ENCODE measurements at places on chromosomes 2 and 18.
A peak's percentile ranks its signal among the peaks of the same experiment; 100 is the strongest.

GRCh38 chr18:30358555-30358954, 684.0 kb downstream of the DSC3 start:
- no peaks in the 10 kb centered on the region for H3K36me3 ChIP-seq
- no peak overlapping the region for H3K27ac ChIP-seq
- DNase-seq: peak; percentile 95
- H3K4me1 ChIP-seq: peaks cover 15% of the 10 kb centered on the region
- H3K27me3 ChIP-seq: no peaks in the 10 kb centered on the region

DNA sequence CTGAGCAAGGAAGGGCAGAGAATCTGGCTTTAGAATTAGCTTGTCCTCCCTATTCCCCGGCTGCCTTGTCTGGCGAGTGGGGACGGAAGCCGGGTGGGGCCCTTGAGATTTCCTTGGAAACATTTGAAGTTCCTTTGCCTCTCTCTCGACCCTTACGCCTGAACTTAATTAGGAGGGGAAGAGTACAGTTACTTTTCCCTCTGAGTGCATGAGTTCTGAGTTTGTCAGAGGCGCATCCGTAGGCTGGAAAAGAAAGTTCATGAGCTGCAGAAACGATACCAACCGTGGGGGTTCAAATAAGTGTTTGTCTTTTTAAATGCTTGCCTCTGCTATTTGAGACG, 468 bp downstream of the PIKFYVE start:
- H3K27ac ChIP-seq: peak overlapping the region; percentile 96
- peaks cover 27% of the 10 kb centered on the region for H3K4me1 ChIP-seq
- H3K27me3 ChIP-seq: no peaks in the 10 kb centered on the region
- H3K36me3 ChIP-seq: peaks cover 10% of the 10 kb centered on the region

GRCh38 chr2:26623541-26624495, 17.3 kb downstream of the CIB4 start:
- no peak overlapping the region for H3K4me3 ChIP-seq
- H3K27me3 ChIP-seq: peaks cover 35% of the 10 kb centered on the region
- H3K36me3 ChIP-seq: no peaks in the 10 kb centered on the region

- no peak for DNase-seq
- no peak overlapping the region for H3K27ac ChIP-seq
- H3K27me3 ChIP-seq: no peaks in the 10 kb centered on the region
- H3K4me3 ChIP-seq: no peak overlapping the region
Measured at GRCh38 chr2:81767187-81767912, 1462.8 kb upstream of the LRRTM1 start.

DNA sequence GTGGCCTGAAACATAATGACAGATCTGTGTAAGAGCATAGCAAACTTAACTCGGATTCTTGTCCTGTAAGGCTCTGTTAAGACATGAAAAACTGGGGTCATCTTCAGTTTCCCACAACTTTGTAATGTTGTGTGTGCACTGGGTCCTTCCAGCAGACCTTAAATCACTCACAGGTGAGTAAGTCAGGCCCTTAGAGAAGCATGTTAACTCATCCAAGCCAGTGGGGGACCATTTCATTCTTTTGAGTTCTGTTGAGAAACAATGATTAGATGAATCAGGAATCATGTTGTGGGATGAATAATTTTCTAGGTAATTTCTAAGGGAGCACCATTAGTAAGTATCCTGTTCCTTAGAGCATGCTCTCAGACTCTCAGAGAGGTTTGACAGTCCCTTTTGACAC, 167.1 kb downstream of the ESCO1 start:
- H3K4me3 ChIP-seq: no peak overlapping the region
- H3K27ac ChIP-seq: no peak overlapping the region
- no peaks in the 10 kb centered on the region for H3K4me1 ChIP-seq
- peak; percentile 16 for DNase-seq
- H3K36me3 ChIP-seq: no peaks in the 10 kb centered on the region

DNA sequence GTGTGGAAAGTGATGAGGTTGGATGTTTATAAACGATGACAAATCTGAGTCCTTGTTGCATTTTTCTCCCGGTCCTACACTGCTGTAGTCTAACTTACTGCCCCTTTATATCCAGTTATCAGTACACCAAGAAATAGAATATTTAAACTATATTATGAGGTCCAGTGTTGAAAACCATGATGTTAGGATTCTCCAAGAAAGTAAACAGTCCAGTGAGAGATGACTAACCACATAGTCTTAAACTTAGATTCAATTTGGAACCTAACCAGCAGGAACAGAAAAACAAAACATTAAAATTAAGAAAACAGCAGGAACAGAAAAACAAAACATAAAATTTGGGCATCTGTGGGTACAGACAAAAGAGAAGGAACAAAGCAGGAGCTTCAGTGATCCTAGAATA, 143.2 kb downstream of the TPGS2 start:
- H3K4me1 ChIP-seq: no peaks in the 10 kb centered on the region
- no peak overlapping the region for H3K27ac ChIP-seq
- no peaks in the 10 kb centered on the region for H3K27me3 ChIP-seq
- no peak for DNase-seq

DNA sequence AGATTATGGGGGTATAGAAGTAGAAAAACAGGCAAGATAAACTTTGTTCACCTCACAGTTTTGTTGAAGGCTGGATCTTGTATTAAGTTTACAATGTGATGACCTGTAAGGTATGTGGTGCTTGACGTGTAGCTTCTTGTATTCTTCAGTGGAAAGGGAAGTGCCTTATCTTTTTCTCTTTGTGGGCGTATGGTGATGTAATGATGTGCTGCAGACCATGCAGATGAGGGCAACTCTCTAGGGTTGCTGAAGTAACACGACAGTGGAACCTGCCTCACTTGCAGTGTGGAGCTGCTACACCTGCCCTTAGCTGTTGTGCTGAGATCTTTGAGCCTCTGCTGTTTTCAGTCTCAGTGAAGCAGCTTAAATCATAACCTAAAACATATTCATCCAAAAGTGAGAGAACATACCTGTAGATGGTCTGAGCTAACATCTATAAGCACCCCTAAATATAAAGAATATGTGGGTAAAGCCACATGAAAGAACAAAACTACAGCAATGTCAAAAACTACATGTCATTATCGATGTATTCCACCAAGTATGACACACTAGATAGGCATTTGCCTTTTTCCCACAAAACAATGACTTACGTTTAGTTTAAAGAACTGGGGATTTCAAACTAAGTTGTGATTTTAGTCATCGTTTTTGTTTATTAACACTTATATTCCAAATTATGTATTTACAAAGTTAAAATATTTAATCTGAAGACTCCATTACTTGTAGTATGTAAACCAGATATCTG, 1144.1 kb downstream of the CNTNAP5 start:
- no peak overlapping the region for H3K4me3 ChIP-seq
- no peak overlapping the region for H3K27ac ChIP-seq
- no peaks in the 10 kb centered on the region for H3K27me3 ChIP-seq
- DNase-seq: peak; percentile 27

- no peaks in the 10 kb centered on the region for H3K4me1 ChIP-seq
- H3K27me3 ChIP-seq: no peaks in the 10 kb centered on the region
- no peak for DNase-seq
- peaks cover 27% of the 10 kb centered on the region for H3K36me3 ChIP-seq
- H3K4me3 ChIP-seq: no peak overlapping the region
- H3K27ac ChIP-seq: no peak overlapping the region
Measured at GRCh38 chr2:109369671-109370191, 240.7 kb downstream of the SH3RF3 start.

GRCh38 chr2:218993345-218994315, at the start of gene CRYBA2:
TSS of gene CRYBA2 (minus strand) at chr2:218993422. CDS start at chr2:218993176, 246 bp downstream.
- H3K4me3 ChIP-seq: peak within 1 kb of the TSS; percentile 36
- H3K4me1 ChIP-seq: peaks cover 7% of the 10 kb centered on the region
- no peaks in the 10 kb centered on the region for H3K36me3 ChIP-seq
- peak; percentile 24 for DNase-seq
- no peak within 1 kb of the TSS for H3K27ac ChIP-seq

GRCh38 chr18:24817587-24818371, 357.3 kb downstream of the HRH4 start:
- no peaks in the 10 kb centered on the region for H3K4me1 ChIP-seq
- H3K4me3 ChIP-seq: no peak overlapping the region
- H3K36me3 ChIP-seq: peaks cover 6% of the 10 kb centered on the region
- H3K27ac ChIP-seq: no peak overlapping the region

- no peak overlapping the region for H3K27ac ChIP-seq
- H3K27me3 ChIP-seq: no peaks in the 10 kb centered on the region
- no peak overlapping the region for H3K4me3 ChIP-seq
- H3K4me1 ChIP-seq: no peaks in the 10 kb centered on the region
- no peak for DNase-seq
- H3K36me3 ChIP-seq: no peaks in the 10 kb centered on the region
Measured at GRCh38 chr18:6929370-6930102, 188.1 kb downstream of the LAMA1 start.

DNA sequence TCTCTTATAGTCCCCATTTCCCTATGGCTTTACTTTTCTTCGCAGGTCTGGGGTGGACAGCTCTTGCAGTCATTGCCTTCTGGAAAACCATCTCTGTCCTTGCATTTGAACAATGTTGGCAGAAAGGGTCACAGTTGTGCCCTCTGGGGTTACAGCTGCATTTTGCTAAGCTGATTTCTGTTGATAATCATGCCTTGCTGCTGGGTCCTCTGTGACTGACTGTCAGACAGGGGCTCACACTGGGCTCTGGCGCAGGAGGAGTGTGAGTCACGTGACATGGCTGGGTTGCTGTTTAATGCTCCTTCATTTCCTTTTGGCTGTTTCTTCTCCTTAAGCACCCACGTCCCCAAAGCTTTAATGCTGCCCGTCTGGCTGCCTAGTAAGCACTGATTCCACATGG, 196.6 kb upstream of the LHCGR start:
- H3K4me3 ChIP-seq: no peak overlapping the region
- no peak overlapping the region for H3K27ac ChIP-seq
- DNase-seq: no peak
- no peaks in the 10 kb centered on the region for H3K36me3 ChIP-seq
- peaks cover 3% of the 10 kb centered on the region for H3K27me3 ChIP-seq

GRCh38 chr2:134362740-134363139, 108.9 kb downstream of the MGAT5 start:
- no peaks in the 10 kb centered on the region for H3K4me1 ChIP-seq
- DNase-seq: no peak
- peaks cover 6% of the 10 kb centered on the region for H3K36me3 ChIP-seq
- H3K27me3 ChIP-seq: no peaks in the 10 kb centered on the region
- H3K27ac ChIP-seq: no peak overlapping the region

DNA sequence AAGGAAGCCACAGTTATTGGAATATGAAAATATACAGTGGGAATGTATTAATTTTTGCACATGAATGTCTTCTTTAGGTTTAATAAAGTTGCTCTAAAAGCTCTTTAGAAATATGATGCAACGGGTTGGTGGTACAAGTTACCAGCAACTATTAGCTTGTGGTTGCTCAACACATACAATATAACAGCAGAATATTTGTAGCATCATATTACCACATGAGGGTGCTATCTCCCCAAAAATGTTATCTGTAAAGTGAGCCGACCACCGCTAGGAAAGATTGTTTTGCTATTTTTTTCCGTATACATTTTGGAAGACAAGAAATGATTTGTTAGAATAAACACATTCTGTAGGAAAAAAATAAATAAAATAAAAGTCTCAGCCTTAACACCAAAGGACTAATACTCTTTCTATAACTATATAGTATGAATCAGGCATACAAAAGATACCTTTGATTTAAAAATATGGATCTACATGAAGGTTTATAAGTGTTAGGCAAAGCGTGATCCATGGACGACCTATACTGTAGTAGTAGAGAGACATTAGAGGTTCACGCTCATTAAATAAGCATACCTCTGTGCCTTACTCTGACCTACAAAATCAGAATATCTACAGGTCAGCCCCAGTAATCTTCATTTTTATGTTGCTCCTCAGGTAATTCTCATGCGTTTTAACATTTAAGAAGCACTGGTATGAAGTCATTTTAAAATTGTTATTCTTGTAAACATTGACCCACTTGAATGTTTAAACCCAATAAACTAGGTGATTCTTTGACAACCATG, 1110.6 kb upstream of the ACVR2A start:
- no peaks in the 10 kb centered on the region for H3K4me1 ChIP-seq
- H3K27ac ChIP-seq: no peak overlapping the region
- H3K4me3 ChIP-seq: no peak overlapping the region
- H3K27me3 ChIP-seq: no peaks in the 10 kb centered on the region
- no peaks in the 10 kb centered on the region for H3K36me3 ChIP-seq

DNA sequence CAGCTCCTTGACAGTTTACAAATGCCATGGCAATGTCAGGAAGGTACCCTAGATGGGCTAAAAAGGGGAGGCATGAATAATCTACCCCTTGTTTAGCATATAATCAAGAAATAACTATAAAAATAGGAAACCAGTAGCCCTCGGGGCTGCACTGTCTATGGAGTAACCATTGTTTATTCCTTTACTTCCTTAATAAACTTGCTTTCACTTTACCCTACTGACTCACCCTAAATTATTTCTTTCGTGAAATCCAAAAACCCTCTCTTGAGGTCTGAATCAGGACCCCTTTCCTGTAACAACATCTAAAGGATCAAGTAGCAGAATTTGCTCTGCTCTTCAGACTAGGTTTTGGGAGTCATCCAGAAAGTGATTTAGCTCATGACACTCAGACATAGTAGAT, 43.7 kb downstream of the CD8B2 start:
- H3K27me3 ChIP-seq: peaks cover 46% of the 10 kb centered on the region
- no peak overlapping the region for H3K27ac ChIP-seq
- no peaks in the 10 kb centered on the region for H3K36me3 ChIP-seq
- H3K4me1 ChIP-seq: no peaks in the 10 kb centered on the region
- no peak overlapping the region for H3K4me3 ChIP-seq

DNA sequence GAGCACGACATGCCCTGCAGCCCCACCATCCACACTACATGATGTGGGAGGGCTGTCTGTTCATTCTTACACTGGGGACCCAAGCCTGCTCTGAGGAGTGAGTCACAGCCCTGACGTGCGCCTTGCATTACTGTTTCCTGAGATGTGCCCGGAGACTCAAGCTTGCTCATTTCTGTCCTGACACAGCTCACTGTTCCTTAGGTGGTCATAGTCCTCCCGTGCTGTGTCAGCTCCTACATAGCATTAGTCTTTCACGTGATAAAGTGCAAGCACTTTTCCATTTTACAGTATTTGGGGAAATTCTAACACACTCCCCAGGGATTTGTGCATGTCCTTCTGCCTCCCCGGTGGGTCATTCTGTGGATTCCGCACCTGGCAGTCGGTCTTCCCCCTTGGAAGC, 46.2 kb upstream of the TRIM43B start:
- H3K27me3 ChIP-seq: peaks cover 18% of the 10 kb centered on the region
- peak; percentile 6 for DNase-seq
- H3K4me3 ChIP-seq: no peak overlapping the region
- no peaks in the 10 kb centered on the region for H3K36me3 ChIP-seq
- no peak overlapping the region for H3K27ac ChIP-seq
- H3K4me1 ChIP-seq: no peaks in the 10 kb centered on the region

DNA sequence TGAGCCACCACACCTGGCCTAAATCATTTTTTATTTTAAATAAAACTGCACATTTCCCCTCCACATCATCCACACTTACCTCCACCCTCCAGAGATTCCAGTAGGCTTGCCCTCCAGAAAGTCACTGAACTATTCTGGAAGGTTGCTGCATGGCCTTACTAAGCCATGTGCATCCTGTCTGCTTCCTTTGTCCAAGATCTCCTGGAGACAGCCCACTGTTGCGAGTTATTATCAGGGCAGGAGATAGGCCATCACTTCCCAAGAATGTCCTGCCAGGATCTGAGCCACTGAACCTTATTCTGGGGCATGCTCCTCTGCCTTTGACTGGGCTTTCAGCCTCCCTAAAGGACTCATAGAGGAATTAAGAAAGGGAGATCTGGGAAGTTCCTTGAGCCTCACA, 26.8 kb downstream of the CCDC68 start:
- peaks cover 5% of the 10 kb centered on the region for H3K4me1 ChIP-seq
- H3K27me3 ChIP-seq: no peaks in the 10 kb centered on the region
- no peak overlapping the region for H3K27ac ChIP-seq

Data from MCF 10A (cell line).